ENCODE measurements at places on chromosomes 3 and 15.

DNA sequence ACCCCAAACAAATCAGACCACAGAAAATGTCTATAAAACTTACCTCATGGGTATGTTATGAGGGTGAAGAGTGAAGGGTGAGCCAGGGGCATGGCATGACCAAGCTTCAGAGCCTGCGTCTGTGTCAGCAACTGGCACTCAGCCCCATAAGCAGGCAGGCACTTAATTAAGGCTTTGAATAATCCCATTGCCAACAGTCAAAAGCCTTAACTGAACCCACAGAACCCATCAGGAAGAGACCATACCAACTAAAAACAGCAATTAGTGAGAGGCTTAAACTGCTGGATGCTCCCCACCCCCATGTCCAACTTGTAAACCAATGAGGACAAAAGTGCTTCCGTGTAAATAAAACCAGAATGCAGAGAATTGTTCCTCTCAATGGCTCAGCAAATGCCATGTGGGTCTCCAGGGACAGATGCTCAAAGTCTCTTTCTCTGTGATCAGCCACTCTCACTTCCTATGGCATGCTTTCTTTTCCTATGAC is 126.0 kb downstream of the MYLK start:
- no peak for DNase-seq

DNA sequence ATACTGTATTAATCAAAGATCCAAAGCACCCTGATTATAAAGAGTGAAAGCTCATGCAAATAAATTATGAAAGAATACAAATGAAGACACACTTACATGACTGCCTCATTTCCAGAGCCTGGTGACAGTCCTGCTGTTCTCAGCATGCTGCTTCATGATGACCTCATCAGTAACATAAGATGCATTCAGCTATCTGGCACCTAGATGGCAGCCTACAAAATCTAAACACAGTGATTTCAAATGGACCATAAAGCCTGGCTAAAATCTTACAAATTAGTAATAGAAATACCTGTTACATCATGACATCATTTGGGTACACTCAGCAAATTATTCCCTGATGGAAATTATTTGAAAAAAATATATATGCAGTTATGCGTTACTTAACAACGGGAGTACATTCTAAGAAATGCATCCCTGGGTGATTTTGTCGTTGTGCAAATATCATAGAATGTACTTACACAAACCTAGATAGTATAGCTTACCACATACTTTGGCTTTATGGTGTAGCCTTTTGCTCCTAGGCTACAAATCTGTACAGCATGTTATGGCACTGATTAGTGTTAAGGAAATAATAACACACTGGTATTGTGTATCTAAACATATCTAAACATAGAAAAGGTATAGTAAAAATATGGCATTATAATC is 207.2 kb downstream of the EPHA3 start:
- DNase-seq, result no peak

- DNase-seq, result no peak
Observed at GRCh38 chr15:48073881-48074280, 46.9 kb upstream of the SLC24A5 start.

GRCh38 chr3:32391643-32392535 is at the start of gene CMTM7:
Gene CMTM7 (plus strand): TSS chr3:32391853. CDS start chr3:32391907, 54 bp downstream.
- DNase-seq, result peak; percentile 25

GRCh38 chr3:74643636-74644035 is 29.2 kb upstream of the CNTN3 start:
- no peak for DNase-seq

GRCh38 chr3:62255758-62256157 is 117.6 kb downstream of the FEZF2 start:
- DNase-seq, result no peak

- no peak for DNase-seq
Observed at GRCh38 chr15:90595763-90596155, 66.0 kb downstream of the CRTC3 start.

- DNase-seq, result no peak
Observed at GRCh38 chr3:106913111-106913698, 464.0 kb upstream of the CCDC54 start.

- no peak for DNase-seq
Observed at GRCh38 chr3:46833346-46834300, 29.6 kb downstream of the MYL3 start.

- DNase-seq, result no peak
Observed at GRCh38 chr3:191262650-191263049, 63.6 kb downstream of the OSTN start.

DNA sequence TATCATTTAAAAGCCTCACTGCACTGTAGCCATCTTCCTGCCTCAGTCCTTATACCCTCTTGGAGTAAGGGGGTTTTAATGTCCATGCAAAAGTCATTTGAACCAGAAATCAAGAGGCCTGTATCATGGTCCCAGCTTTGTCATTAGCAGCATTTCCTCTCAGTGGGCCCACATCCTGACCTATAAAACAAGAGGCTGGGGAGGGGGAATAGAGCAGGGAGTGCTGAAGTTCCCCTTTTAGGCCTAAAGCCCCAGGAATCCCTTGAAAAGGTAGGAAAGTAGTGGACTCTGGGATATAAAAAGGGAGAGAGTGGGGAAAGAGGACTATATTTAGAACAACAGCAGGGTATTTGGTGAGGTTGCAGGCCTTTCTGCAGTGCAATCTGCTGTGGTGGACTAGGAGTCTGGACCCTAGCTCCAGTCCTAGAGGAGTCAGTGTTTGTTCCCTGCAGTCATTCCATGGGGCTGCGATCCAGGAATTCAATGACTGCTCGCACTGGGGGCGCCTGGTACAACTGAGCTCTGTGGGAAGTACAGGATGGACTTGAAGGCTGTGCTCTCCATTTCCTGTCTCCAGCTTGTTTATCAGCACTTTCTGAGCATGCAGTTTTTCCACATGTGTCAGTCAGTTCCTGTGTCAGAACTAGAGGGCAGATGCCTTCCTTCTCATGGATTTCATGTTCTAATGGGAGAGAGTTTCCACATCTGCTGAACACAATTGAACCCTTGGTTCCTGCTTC is 46.8 kb downstream of the PDHB start:
- DNase-seq, result no peak

DNA sequence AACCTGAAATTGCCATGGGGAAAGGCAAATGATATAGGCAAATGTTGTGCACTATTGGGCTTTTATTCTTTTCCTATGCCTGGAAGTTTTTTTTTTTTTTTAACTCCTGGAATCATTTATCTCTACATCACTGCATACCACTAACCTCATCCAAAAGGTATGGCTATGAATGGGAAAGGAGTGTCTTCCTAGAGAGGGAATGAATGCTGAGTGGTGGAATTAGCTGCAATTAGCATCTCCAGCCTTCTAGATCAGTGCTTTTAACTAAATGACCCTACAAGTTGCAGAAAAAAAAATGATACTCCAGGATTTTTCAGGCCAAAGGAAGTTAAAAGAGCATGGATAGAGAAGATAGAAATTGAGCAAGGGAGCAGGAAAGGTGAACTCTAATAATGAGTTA is 429.8 kb upstream of the PDZRN3 start:
- DNase-seq, result no peak

- no peak for DNase-seq
Observed at GRCh38 chr3:119497820-119498185, 544 bp upstream of the TIMMDC1 start.

DNA sequence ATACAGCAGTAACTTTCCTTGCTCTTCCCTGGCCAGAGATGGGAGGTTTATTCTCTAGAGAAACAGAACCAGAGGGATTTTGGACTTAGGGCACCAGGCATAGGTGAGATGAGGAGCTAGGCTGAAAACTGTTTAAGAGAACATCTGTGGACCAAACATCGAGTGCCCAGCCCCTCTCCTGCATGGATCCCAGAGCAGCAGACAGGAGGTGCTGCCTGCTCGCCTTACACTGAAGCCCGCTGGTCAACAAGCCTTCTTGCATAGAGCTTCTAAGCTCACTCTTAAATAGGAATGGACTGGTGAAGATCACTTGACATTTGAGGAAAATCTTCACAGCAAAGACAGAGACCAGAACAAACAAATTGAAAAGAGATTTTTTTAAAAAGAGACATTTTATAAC is 41.2 kb downstream of the PARP15 start:
- no peak for DNase-seq

Data from activated CD8-positive, alpha-beta memory T cell treated with anti-CD3 and anti-CD28 coated beads for 1 hour (primary cell).